ENCODE measurements at places on chromosomes 13 and 19. TPM values are rescaled to one million over a fixed set of nuclear protein-coding genes. Genes with fewer than 3 reads are reported as not detected.

Gene CRX
- polyA plus RNA-seq: not detected

Gene CEACAM20
- polyA plus RNA-seq: not detected

Gene STARD13
- 22.7 TPM for polyA plus RNA-seq

Gene COX6B1
- 256 TPM for polyA plus RNA-seq

Gene IZUMO1
- 0.96 TPM for polyA plus RNA-seq

Gene FCER2
- polyA plus RNA-seq: 0.65 TPM

Gene FAM83E
- polyA plus RNA-seq: 0.44 TPM

Gene VSTM2B
- polyA plus RNA-seq: 0.17 TPM

Gene CCDC70
- not detected for polyA plus RNA-seq

Gene KBTBD6
- 9.0 TPM for polyA plus RNA-seq

Gene ZNF30
- 3.9 TPM for polyA plus RNA-seq

Gene CERS1
- 49.3 TPM for polyA plus RNA-seq

Gene SMIM7
- polyA plus RNA-seq: 52.2 TPM

Gene PCID2
- 37.6 TPM for polyA plus RNA-seq

Gene SMIM44
- polyA plus RNA-seq: not detected

Gene FBXO27
- 4.1 TPM for polyA plus RNA-seq

DNA sequence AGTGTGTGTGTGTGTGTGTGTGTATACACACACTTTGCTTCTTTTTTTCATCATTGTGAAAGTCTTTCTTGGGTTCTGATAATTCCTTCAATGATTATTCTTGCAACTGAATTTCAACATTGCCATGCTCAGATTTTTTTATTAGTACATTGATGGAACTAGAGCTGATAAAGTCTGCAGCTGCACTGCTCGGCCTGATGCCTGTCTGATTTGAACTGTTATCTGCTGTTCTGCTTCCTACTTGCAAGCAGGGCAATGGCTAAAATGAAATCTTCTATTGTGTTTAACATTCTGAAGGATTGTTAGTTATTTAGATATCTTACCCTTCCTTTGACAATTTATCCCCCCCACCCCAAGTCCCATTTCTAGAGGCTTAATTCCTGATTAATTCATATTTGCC is 61.3 kb downstream of the OLFM4 start:
- no peak for DNase-seq

GRCh38 chr13:50276550-50276949 is 261.3 kb downstream of the KCNRG start:
- no peak for DNase-seq

DNA sequence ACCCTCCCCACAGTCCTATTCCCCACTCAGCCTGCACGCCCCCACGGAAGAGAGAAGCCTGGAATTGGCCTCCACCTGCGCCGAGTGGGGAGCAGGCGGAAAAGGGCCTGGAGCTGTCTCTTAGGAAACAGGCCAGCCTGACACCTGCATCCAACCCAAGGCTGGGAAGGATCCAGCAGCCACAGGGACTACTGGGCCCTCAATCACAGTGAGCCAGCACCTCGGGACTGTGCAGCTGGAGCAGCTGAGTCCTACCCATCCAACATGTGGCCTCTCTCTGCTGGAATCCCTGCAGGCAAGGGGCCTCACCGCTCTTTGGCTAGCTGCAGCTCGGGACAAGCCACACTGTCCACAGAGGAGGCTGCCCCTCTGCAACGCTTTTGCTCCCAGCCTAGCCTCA is 8.3 kb upstream of the EPHX3 start:
- no peak for DNase-seq

DNA sequence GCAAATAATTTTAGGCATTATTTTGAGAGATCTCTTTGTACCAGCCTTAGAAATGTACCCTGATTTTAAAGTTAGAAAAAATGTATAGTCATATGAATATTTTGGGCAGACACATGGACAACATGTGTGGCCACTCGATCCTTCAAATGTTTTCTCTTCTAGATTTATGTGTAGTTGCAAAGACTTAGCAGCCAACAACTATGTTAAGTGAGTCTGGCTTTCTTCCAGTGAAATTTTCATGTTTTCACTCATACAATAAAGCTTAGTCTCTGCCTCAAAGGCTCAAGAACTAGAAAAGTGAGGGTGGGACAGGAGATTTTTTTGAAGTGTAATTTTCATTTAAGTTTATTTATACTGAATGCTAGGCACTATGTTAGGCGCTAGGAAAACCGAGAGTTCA is 207.7 kb upstream of the DACH1 start:
- DNase-seq: no peak

DNA sequence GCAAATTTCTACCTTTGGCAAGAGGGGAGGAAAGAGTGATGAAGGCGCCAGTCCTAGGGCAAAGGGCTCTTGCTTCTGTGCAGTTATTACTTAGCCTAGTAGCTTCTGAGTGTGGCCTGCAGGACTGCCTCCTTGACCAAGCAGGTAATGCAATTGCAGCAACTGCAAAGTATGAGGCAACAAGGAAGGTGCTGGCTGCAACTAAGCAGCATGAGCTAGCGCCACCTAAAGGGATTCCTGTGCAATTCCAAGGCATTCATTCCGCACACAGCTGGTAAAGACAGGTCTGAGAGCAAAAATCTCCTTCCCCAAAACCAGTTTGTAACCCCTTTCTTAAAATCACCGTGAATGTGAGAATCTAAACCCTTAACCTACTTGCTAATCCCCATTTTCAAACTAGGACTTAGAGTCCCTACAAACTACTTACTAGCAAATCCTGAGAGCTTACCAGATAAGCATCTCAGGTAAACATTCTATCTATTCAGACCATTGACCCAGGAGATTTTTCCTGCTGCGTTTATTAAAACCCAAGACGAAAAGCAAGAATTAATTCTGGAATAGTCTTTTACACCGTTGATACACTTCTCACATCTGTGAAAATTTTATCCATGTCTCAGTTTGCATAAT is 62.9 kb downstream of the DCT start:
- no peak for DNase-seq

DNA sequence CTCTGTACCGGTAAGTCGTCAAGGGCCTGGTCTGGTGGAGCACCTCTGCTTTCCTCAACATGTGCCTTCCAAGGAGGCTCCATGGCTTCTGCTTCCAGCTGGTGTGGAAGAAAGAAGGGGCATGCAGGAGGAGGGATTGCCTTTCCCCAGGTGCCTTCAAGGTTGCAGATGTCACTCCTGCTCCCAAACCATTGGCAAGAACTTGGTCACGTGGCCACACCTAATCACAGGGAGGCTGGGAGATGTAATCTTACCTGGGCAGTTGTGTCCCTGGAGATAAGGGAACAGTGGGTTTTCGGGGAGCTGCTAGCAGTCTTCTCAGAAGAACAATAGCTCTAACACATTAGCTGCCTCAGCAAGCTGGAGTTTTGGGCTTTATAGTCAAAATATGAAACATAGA is 9.7 kb upstream of the GPR18 start:
- no peak for DNase-seq

GRCh38 chr19:40703029-40703755 is 12.7 kb upstream of the NUMBL start:
- DNase-seq: no peak

DNA sequence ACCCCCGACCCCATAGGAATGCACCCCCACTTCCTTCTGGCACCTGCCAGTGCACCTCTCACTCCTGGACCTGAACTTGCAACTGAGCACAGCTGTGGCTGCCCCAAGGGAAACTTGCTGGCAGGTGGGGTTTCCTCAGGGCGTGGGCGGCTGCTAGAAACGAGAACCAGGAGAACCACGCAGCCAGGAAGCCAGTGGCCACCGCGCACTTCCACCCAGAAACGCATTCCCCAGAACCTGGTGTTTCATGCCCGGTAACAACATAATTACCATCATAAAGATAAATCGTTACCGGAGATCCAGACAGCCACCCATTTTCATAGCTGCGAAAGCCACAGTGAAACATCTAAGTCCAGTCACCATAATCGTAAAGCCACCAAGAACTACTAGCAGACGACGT is 75.2 kb upstream of the C13orf46 start:
- DNase-seq: no peak

DNA sequence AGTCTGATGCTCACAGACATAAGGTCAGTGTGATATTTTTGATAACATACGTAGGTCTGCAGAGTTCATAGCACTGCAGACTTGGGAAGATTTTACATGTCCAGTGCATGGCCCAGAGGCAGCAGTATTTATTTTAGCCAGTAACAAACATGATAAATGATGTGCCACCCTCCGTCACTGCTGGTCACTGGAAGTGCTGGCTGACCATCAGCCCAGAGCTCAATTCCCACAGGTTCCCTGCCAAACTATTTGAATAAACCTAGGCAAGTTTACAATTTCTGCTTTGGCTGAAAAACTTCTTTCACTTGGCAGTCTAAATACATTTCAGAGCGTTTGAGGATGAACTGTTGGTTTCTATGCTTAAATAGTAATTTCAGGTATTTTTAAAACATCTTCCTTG is 135.5 kb upstream of the EDNRB start:
- peak; percentile 37 for DNase-seq

GRCh38 chr19:5536337-5536894 is 31.3 kb downstream of the TINCR start:
- DNase-seq: peak; percentile 69

DNA sequence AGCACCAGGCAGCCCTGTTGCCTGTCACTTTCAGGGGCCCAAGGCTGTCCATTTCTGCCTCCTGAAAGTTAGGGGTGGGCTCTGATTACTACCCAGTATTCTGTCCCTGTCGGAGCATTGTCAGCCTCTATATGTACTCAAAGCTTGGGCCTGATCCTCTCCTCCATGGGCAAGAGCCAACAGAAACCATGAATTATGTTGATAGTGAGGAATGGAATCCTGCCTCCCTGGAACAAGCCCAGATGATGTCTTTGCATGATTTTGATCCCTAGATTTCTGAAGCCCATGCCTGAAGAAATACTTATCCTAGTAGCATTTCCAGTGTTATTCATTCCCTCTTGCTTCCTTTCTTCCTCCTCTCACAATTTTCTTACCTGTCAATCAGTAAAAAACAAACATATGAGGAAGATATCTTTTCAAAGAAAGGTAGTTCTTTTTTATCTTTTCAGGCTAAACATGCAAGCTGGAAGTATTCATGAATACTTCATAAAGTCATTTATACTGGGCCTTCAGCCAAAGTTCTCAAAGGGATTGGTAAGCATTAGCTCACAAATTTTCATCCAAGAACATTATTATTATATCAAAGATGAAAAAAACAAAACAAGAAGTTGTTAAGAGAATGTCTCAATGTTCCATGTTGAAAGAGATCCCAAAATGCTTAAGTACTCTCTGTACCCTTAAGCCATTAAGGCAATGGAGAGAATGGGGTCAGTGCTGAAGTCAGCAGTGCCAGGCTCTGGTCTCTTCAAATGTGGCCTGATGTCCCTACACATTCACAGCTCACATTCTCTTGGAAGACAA is 171.7 kb downstream of the NHLRC3 start:
- DNase-seq: peak; percentile 36

DNA sequence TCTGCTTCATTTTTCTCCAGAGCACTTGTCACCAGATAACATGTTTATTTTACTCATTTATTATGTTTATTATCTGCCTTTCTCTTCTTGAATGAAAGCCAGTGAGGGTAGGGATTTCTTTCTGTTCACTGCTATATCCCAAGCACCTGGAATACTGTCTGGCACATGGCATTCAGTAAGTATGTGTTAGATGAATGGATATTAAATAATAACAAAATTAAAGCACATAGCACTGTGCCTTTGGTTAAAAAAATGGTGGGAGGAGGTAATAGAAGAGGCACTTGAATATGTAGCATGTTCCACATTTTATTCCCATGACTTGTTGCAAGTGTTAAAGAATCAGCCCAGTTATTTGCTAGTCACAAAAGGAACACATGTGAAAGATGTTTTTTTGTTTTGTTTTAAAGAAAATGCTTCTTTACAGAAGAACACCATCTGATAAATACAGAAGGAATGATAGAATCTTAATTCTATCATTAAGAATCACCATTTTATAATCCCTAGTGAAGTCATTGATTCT is 151.0 kb downstream of the DLEU7 start:
- DNase-seq: no peak

GRCh38 chr13:32029684-32030083 is 1.9 kb upstream of the FRY start:
- no peak for DNase-seq

- no peak for DNase-seq
Measured at GRCh38 chr13:39876258-39876657, 220.8 kb downstream of the COG6 start.

DNA sequence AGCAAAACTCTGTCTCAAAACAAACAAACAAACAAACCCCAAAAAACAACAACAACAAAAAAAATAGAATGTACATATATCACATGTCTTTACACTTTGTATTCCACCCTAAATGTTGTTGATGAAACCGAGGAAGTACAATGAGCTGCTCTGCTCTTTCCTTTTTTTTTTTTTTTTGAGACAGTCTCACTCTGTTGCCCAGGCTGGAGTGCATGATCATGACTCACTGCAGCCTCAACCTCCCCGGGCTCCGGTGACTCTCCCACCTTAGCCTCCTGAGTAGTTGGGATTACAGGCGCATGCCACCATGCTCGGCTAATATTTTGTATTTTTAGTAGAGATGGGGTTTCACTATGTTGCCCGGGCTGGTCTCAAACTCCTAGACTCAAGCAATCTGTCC is 30.6 kb upstream of the LRP3 start:
- DNase-seq: no peak

DNA sequence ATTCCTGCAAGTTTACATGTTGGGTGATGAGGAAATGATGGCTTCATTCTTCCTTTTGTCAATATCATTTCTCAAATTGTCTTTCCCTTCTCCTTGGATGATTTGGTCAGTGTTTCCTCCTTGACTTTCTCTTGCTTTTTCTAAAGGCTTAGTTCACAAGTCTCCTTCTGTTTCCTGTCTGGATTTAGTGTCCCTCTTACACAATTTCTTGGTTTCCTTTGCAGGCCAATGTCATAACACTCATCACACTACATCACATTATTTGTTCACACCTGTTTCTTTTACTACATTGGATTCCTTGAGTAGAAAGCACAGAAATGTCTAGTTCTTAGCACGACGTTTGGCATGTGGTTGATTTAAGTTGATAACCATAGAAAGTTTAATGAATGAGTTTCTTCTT is 490.7 kb downstream of the TDRD3 start:
- no peak for DNase-seq

- DNase-seq: no peak
Measured at GRCh38 chr13:91632086-91632485, 233.7 kb downstream of the GPC5 start.

- no peak for DNase-seq
Measured at GRCh38 chr19:29479941-29480340, 45.9 kb upstream of the VSTM2B start.

- DNase-seq: no peak
Measured at GRCh38 chr13:73428706-73429105, 369.9 kb downstream of the KLF5 start.

- no peak for DNase-seq
Measured at GRCh38 chr13:97234236-97234635, 12.1 kb downstream of the MBNL2 start.

- DNase-seq: no peak
Measured at GRCh38 chr19:17303940-17304267, 679 bp upstream of the ABHD8 start.

DNA sequence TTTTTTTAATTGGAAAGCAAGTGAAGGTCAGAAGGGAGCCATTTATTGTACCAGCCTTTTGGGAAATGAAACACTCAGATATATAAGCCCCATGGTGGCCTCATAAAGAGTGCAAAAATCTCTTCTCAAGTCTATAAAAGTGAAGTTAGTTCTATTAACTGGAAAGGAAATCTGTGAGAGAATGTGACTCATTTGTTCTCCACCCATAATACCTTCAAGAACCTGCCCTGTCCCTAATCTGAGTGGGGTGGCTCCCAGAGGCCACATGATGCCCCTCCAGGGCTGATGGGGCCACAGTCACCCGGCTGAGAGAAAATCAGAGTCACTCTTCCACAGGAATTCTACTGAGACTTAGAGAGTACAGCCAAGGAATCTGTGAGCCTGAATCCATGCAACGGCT is 65.8 kb upstream of the SERP2 start:
- DNase-seq: no peak

- no peak for DNase-seq
Measured at GRCh38 chr13:42260903-42261654, 10.9 kb upstream of the AKAP11 start.

Measured in hindlimb muscle (tissue), 1 donor.